Stimulated activated CD4-positive, alpha-beta T cell treated with anti-CD3 and anti-CD28 coated beads, Interleukin-1b, Interleukin-23, amount 100 ng/mL, for 24 hours (primary cell): ENCODE measurements at places on chromosomes 7 and 10.

- no peak for DNase-seq
Observed at GRCh38 chr10:126016156-126016805, 119.9 kb downstream of the FANK1 start.

- DNase-seq = no peak
Observed at GRCh38 chr7:55148571-55148970, 129.8 kb downstream of the EGFR start.

DNA sequence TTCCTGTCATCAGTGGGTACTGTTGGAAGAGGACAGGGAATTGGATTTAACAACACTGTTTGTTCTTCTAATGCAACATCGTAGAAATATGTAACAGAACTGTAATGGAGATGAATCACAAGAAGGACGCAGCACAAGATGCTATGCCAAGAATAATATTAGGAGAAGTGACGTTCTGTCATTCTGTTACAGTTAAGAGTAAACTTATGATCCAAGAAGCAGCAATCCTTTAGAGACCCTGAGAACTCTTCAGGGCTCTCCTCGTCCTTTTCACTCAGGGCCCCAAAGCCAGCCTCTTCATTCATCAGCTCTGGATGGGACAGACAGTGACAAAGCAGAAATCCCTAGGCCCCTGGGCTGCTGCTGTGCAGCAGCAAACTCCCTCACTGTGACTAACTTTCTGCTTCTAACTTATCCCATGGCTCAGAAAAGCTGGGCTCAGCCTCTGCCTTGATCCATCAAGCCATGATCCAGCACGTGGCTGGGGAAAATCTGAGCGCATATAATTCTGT, 8.7 kb upstream of the IL6 start:
- no peak for DNase-seq

DNA sequence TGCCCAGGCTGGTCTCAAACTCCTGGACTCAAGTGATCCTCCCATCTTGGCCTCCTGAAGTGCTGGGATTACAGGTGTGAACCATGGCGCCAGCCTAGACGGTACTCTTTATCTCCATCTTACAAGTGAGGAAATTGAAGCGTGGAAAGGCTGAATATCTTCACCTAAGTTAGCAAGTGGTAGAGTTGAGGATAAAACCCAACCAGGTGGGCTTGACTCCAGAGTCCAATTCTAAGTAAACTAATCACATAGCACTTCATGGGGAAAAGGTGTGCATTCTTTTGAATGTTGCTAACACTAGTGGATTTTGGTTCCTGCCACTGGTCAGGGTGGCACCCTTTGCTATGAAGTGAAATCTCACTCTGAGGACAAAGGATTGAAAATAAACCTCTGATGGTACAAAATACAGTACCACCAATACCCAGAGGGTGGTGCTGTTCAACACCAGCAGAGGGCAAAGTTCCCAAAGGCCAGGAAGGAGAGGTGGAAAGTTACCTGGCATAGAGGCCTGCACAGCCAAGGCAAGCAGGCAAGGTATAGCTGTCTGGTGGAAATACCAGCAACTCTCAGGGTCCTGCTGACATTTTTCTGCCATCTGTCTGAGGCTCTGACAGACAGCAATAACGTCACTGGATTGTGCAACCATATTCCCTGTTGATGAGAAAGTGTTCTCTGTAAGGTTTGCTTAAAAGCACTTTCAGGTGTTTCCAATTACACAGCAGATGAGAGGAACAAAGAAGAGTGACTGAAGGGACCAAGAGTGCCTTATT, 17.6 kb downstream of the ZDHHC16 start:
- DNase-seq = no peak

DNA sequence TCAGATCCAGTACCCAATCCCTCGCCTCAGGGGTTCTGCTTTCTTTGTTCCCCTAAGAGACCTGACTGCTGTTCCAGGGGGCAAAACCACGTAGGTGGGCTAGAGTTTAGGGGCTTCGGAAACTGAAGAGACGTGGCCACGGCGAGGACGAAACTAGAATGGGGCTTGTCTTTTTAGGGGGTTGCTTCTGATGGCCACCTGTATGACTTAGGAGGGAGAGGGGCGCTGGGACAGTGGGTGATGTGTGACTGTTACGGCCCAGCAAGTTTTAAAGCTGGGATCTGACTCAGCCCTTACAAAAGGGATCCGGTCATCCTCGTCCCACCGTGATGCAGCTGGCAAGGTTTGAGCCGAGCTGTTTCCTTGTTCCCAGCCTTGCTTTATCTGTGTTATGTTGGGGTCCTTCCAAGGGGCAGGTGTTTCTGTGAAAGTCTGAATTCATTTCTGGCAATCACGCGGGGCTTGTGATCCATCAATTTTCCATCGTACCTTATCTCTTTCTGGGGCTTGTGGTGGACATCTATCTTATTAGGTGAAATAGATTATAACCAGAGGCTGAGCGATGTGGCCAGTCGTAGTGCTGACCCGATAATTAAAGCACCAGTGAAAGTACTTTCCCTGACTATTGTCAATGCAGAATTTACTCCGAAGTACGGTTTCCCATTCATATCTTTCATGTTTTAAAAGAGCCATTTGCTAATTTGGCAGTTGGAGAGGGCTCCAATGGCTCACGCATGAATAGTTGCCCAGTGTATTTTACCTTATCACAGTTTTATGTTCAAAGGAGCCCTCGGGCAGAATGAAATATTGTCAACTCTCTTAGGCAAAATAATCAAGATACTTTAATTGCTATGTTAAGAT, 830 bp downstream of the MET start:
- DNase-seq = no peak

GRCh38 chr7:75889826-75890225, 11.0 kb downstream of the RHBDD2 start:
- no peak for DNase-seq

DNA sequence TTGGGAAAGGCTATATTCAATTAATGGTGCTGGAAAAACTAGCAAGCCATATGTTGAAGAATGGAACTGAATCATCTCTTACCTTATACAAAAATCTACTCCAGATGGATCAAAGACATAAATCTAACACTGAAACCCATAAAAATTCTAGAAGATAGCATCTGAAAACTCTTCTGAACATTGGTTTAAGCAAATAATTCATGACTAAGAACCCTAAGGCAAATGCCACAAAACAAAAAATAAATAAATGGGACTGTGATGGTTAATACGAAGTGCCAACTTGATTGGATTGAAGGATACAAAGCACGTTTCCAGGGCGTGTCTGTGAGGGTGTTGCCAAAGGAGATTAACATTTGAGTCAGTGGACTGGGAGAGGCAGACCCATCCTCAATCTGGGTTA, 1130.0 kb downstream of the DNAJB9 start:
- DNase-seq = no peak

DNA sequence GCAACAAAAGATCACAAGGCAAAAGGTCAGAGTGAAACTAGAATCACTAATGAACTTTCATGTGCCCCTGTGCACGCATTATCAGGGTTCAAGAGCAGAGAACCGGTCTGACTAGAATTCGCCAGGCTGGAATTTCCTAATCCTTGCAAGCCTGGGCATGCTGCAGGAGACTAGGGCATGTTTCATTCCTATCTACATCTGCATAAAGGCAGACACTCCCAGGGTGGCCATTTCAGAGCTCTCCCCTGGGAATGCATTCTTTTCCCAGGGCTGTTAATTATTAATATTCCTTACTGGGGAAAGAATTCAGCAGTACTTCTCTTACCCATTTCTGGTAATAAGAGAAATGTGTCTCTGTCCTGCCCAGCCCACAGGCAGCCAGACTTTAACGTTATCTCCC, 90.5 kb downstream of the CDC14C start:
- no peak for DNase-seq

DNA sequence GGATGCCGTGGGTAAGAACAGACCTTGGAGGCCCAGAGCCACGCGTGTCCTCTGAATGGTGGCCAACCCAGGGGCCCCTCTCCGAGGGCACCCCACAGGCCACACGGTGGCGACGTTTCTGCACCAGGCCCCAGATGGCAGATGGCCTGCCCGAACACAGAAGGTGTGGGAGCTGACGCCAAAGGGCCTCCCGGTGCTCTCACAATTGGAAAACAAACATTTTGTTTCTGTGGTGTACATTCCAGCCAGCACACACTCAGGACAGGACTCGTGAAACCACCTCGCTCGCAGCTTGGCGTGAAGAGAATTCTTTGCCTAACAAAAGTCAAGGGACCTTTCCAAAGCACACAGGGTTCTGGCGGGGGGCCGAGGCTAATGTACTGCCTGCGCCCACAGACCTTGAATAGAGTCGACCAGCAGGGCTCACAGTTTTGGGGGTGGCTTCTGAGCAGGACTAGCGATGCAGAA, 112.1 kb downstream of the FAM53B start:
- no peak for DNase-seq

GRCh38 chr7:30805931-30806330, 34.7 kb downstream of the MINDY4 start:
- DNase-seq = no peak
